Hepatic stellate cell (primary cell): ENCODE measurements at places on chromosomes 7 and 10.

GRCh38 chr7:99123571-99124033 is 20.3 kb downstream of the SMURF1 start:
- DNase-seq = no peak

DNA sequence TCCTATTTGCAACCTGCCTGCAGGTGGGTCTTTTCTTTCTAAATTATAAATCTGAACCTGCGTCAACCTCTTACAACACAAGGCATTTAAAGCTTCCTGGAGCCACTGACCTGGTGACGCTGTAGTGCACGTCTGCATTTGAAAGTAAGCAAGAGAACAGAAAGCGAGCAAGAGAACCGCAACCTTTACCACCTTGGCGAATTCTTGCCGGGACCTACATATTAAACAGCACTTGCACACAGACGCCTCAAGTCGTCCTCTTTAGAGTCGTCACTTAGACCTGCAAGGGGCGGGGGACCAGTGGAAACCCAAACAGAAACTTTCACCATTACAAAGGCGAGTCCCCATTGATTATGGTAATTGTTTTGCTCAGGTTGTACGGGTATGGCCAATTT is 9.5 kb downstream of the GLI3 start:
- DNase-seq = no peak

- no peak for DNase-seq
Measured at GRCh38 chr10:101831169-101831811, 12.3 kb downstream of the KCNIP2 start.

GRCh38 chr7:70193514-70193913 is 595.2 kb downstream of the AUTS2 start:
- no peak for DNase-seq

DNA sequence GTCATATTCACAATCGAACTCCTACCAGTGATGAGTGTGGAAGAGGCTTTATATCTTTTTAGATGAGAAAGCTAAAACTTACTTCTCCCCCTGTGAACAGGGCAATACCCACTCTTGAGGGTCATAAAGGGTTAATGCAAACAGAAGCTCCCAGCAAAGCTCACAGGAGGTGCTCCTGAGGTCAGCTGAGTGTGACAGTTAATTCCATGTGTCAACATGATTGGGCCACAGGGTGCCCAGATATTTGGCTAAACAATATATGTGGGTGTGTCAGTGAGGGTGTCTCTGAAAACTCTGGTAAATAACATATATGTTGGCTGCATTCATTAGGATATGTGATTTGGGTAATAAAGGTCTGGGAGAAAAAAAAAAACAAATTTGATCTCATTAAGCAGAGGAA is 86.0 kb downstream of the HIP1 start:
- DNase-seq = no peak

DNA sequence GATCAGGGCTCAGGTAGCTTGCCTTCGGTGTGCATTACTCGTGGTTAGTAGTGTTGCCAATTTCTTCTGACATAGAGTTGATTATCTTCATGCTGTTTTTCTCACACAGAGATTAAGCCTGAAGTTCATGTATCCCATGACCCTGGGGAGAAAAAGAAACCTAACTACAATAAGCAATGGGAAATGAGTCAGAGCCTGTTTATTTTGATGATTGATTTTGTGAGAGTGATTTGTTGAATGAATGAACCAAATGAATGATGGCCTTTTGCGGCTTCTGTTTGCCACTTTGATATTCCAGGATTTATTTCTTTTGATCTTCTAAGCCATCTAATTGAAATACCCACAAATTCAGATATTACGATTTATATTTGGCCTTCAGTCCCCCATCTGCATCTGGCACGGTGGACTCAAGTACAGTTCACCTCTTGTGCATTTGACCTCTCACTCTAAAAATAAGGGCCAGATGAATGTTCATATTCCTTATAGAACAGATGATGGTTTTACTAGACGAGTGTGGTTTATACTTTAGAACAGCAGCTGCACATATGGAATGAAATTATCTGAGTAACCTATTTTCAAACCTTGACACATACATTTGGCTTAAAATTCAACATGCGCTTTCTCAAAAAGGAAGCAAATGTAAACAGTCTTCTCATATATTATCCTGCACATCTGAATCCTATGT is 110.7 kb downstream of the PLCE1 start:
- DNase-seq = no peak

GRCh38 chr10:13414855-13415254 is 66.8 kb upstream of the SEPHS1 start:
- no peak for DNase-seq

- DNase-seq = no peak
Measured at GRCh38 chr7:113915956-113916355, 2.9 kb downstream of the PPP1R3A start.

- DNase-seq = no peak
Measured at GRCh38 chr10:112810711-112811151, 139.3 kb upstream of the TCF7L2 start.

DNA sequence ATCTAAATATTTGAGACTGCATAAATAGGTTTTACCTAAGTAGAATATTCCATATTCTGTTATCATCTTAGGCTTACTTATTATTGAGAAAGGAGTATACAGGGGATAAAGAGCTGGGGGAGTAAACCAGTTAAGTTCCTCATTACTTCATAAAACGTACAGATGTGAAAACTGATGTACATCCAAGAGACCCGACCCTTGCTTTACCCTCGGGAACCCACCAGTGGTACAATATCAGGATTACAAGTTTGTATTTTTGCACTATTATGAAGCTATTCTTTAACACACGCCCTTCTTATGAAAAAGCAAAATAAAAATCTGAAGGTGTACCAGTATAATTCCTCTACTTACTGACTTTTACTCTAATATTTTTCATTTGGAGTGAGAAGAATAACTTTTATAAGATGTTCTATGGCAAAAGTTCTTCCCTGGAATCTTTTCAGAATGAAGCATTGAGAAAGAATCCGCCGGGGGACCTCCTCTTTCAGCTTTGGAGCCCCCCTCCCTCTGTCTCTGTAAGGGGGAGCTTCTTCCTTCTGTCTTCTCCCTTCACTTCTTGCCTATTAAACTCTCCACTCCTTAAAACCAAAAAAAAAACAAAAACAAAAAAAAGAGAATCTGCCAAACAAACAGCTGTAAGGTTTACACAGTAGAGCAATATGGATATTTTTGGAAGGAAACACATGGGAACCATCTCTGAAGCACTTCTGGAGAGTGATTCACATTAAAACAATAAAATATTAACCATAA is 550.0 kb downstream of the TNS3 start:
- no peak for DNase-seq

DNA sequence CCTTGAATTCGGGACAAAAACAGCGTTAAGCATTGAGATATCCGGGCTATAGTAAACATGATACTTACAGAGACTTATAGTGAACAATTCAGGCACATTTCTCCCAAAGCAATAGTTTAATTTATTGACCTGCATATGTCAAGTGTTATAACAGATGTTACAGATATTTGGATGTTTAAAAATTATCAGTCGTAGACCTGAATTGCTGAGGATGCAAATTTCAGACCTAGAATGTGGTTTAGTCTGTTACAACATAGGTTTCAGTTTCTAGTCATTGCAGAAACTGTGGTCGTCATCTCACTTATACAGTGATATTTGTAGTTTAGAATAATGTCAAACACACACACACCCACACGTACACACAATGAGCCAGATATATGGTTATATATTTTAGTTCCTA is 85.2 kb downstream of the VTI1A start:
- DNase-seq = no peak

- no peak for DNase-seq
Measured at GRCh38 chr7:88610942-88611341, 148.6 kb upstream of the ZNF804B start.

DNA sequence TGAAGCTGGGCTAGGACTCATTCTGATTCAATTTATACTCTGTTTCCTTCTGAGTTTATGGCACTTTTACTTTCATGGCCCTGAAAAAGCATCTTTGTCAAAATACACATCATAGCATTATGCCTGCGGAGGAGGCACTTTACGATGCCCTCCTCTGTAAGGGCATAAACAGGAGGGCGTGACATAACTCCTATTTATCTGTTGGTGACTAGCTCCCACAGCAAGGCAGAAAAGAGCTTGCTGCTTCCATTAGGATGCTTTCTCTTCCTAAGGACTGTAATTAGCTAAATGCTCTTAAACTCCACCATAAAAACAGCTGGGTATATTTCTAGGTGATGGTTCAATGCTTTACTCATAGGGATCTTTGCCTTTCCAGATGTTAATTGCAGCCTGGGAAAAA is 315.2 kb upstream of the GHITM start:
- DNase-seq = no peak

DNA sequence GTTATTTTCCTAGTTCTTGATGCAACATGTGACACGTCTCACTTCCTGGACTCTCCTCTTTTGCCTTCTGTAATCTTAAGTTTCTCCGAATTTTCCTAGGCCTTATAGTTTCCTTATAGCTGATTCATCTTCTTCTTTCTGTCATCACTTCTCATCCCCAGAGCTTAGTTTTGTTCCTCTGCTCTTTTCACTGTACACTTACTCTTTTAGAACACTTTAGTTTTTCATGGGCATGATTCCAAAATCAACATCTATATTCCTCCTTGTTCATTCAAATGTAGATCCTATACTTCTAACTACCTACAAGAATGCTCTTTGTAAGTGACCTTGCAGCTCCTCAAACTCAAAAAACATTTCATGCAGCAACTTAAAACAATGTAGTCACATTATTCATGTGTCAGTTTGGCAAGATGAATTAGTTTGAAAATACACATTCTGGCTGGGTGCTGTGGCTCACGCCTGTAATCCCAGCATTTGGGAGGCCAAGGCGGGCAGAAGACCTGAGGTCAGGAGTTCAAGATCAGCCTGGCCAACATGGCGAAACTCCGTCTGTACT is 13.1 kb upstream of the SLC26A3 start:
- DNase-seq = no peak

GRCh38 chr7:107039199-107039900 is 5.2 kb upstream of the PRKAR2B start:
- no peak for DNase-seq

DNA sequence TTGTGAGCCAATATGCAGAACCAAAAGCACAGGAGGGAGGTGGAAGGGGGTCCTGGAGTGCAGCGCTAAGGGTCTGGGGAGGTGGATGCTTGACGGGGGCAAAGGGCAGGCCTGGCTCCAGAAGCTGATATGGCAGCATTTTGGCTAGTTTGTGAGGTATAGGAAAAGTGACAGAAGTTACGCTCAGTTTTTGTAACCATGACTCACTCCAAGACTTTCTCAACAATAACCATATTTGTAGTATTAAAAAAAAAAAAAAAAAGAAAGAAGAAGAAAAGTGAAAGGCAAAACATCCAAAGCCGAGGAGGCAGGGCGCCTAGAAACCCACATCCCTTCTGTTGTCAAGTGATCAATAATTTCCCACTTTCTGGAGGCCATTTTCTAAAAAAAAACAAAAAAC is 92.3 kb downstream of the RNF216 start:
- DNase-seq = no peak

DNA sequence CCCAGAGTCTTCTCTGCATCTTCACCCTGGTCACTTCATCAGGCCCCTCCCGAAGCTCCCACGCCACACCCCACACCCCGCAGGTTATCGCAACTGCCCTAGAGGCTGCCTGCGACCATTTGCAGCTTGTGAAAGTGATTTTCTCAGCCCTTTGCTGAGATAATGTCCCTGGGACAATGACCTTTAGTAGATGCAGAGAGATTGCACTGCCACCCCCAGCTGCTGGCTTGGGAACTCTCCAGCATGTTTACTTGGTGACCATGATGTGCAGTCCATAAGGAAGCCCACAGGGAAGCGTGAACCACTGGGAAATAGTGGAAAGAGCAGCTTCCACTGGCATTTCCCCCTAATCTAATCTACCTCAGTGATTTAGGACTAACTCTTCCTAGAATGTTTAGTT is 97.3 kb downstream of the WNT2 start:
- no peak for DNase-seq
